Midbrain (tissue), 1 donor: ENCODE measurements at places on chromosomes 11 and 22.

DNA sequence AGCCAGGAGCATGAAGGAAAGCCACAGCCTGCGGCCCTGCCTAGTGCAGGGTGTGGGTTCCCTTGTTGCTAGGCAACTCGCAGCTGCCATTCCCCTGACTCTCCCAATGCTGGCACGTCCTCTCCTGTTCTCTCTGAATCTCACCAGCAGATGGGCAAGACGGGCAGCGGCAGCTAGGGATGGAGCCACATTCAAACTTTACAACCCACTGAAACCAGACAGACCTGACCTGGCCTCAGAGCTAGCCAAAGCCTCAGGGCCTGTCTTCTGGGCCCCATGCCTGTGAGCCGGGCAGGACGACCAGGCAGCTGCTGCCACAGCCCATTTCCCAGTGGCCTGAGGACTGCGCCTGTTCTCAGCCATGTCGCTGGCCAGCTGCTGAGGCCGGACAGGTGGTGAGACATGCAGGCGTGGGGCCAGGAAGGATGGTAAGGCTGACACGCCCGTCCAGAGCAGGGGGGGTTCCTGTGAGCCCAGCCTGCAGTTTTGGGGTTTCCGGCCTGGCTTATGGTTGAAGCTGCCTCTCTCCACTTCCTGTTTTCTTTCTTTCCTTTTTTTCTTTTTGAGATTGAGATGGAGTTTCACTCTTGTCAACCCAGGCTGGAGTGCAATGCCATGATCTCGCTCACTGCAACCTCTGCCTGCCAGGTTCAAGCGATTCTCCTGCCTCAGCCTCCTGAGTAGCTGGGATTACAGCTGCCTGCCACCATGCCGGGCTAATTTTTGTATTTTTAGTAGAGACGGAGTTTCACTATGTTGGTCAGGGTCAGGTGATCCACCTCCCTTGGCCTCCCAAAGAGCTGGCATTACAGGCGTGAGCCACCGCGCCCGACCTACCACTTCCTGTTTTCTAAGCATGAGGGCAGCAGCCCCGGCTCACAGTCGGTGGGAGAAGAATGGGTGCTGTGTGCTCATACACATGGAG is 4.1 kb downstream of the SUN2 start:
- DNase-seq = no peak

DNA sequence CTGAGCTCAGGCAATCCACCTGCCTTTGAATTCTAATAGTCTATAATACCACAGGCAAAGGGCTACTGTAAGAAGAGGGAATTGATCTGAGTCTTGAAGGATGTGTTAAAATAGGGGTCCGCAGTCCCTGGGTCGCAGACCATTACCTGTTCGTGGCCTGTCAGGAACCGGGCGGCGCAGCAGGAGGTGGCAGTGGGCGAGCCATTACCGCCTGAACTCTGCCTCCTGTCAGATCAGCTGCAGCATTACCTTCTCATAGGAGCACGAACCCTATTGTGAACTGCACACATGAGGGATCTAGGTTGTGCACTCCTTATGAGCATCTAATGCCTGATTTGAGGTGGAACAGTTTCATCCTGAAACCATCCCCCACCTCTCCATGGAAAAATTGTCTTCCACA is 11.5 kb upstream of the TMEM123 start:
- DNase-seq = no peak

DNA sequence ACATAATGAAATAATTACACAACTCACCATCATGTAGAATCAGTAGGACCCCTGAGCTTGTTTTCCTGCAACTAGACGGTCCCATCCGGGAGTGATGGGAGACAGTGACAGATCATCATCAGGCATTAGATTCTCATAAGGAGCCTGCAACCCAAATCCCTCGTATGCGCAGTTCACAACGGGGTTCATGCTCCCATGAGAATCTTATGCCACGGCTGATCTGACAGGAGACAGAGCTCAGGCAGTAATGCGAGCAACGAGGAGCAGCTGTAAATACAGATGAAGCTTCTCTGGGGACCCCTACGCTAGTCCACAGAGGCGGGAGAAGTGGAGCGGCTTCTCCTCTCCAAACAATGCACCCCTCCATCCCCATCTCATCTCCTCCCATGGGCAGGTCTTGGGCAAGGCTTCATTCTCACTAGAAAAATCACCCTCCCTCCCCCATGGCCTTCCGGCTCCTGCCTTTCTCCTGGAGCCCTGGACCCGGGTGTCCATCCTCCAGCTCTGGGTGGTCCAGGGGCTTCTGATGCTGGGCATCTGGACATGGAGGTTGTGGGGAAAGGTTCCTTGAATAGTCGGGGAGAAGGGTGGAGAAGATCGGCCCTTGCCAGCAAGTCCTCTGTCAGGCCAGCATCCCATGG is 16.2 kb upstream of the RAC2 start:
- no peak for DNase-seq

DNA sequence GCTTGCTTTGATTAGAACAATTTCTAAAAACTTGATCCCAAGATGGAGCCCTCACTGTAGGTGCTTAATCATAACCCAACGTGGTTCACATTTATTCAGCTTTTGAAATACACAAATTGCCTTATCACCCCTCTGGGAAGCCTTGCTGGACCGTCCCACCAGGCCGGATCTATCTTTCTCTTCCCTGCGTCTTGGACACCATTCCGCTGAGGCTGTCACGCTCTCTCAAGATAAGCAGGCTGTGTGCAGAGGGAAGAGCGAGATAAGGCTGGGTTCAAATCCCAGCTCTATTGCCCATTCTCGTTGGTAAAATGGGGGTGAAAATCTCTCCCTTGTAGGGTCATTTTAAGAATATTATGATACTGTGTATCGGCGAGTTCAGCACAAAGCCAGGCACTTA is 20.5 kb upstream of the TP53I11 start:
- DNase-seq = no peak
